Activated naive CD8-positive, alpha-beta T cell treated with anti-CD3 and anti-CD28 coated beads for 36 hours (primary cell): ENCODE measurements at places on chromosomes 11 and 22. TPM values are rescaled to one million over a fixed set of nuclear protein-coding genes. Genes with fewer than 3 reads are reported as not detected.

- no peak overlapping the region for H3K4me3 ChIP-seq
- no peak for DNase-seq
- H3K4me1 ChIP-seq, result no peaks in the 10 kb centered on the region
Measured at GRCh38 chr11:106670069-106670468, 348.2 kb downstream of the GUCY1A2 start.

DNA sequence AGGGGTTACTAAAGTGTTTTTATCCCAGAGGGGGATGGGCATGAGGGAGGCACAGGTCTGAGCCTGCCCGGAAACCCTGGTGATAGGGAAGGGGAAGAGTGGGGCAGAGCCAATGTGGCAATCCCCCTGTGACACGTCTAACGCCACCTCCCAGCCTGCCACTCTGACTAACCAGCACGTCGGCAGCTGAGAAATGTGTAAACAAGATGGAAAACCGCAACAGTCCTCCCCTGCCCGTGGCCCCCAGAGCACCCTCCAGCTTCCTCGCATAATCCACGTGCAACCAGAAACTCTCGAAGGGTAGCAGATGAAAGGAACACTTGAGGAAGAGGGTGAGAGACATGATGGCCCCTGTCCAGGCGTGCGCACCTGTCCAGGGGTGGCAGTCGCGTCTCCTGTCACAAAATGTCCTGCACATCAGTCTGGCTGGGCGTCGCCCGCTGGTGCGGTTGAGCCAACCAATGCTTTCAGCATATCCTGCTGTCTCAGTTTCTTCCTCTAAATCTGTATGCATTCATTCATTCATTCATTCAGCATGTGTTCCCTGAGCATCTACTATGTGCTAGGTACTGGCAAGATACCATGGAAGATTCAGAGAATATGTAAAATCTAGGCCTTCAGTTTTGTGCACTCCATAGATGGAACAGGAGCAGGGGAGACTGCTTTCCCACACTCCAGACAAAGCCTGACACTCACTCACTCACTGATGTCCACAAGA lies 4.5 kb downstream of the TMPRSS4 start:
- H3K36me3 ChIP-seq, result no peaks in the 10 kb centered on the region
- H3K27ac ChIP-seq, result no peak overlapping the region
- no peak for DNase-seq
- no peak overlapping the region for H3K4me3 ChIP-seq
- peaks cover 3% of the 10 kb centered on the region for H3K4me1 ChIP-seq

- H3K4me1 ChIP-seq, result peaks cover 21% of the 10 kb centered on the region
- H3K36me3 ChIP-seq, result peaks cover 6% of the 10 kb centered on the region
- DNase-seq, result no peak
- H3K27me3 ChIP-seq, result no peaks in the 10 kb centered on the region
- H3K4me3 ChIP-seq, result peak overlapping the region; percentile 92
Measured at GRCh38 chr11:124672536-124673215, 863 bp downstream of the SIAE start.

DNA sequence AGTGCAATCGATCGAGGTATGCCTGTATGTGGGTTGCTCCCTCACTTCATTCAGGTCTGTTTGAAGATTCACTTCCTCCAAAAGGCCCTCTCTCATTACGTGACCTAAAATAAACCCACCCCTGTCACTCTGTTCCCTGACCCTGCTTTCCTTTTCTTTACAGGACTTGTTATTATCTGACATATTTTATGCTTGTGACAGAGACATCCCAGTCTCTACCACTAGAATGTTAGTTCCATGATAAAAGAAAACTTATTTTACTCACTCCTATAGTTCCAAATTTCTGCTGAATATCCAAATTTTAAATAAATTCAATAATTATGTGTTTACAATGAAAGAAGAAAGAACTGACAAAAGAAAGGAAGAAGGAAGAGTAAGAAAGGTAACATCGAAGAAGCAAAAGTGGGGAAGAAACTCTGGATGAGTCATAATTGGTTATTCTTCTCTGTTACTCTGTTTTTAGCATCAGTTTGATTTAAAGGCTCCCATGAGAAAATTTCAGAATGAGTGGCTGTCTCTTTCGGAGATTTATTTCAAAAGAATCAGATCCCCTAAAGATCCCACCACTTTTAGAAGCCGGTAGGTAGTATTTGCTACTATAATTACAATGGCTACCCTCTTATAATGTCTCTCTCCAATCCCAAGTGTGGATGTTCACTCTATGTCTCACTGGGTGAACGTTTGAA lies 33.5 kb downstream of the ENTHD1 start:
- peaks cover 19% of the 10 kb centered on the region for H3K4me1 ChIP-seq
- H3K4me3 ChIP-seq, result peak overlapping the region; percentile 1
- H3K27me3 ChIP-seq, result no peaks in the 10 kb centered on the region

The PRCP gene
- 30.3 TPM for total RNA-seq

The SSH3 gene
- 4.7 TPM for total RNA-seq

The HEPACAM gene
- total RNA-seq, result not detected

The CKAP5 gene
- total RNA-seq, result 139 TPM

The OR52E8 gene
- total RNA-seq, result not detected

The C11orf91 gene
- total RNA-seq, result 0.28 TPM

The VPREB3 gene
- total RNA-seq, result 0.48 TPM
